Activated CD4-positive, CD25-positive, alpha-beta regulatory T cell treated with anti-CD3 and anti-CD28 coated beads, Interleukin-2, amount 50 U/mL, for 72 hours (primary cell): ENCODE measurements at places on chromosomes 11 and 22.

DNA sequence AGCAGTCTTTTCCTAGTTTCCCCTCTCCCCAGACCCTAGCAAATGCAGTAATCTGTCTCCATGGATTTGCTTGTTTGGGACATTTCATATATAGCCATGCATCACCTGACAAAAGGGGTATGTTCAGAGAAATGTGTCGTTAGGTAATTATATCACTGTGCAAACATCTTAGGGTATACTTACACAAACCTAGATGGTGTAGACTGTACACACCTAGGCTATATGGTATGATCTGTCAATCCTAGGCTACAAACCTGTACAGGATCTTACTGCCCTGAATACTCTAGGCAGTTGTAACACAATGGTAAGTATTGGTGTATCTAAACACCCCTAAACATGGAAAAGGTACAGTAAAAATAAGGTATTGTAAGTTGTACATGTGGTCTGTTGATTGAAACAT, 23.8 kb downstream of the QSER1 start:
- no peak for DNase-seq

DNA sequence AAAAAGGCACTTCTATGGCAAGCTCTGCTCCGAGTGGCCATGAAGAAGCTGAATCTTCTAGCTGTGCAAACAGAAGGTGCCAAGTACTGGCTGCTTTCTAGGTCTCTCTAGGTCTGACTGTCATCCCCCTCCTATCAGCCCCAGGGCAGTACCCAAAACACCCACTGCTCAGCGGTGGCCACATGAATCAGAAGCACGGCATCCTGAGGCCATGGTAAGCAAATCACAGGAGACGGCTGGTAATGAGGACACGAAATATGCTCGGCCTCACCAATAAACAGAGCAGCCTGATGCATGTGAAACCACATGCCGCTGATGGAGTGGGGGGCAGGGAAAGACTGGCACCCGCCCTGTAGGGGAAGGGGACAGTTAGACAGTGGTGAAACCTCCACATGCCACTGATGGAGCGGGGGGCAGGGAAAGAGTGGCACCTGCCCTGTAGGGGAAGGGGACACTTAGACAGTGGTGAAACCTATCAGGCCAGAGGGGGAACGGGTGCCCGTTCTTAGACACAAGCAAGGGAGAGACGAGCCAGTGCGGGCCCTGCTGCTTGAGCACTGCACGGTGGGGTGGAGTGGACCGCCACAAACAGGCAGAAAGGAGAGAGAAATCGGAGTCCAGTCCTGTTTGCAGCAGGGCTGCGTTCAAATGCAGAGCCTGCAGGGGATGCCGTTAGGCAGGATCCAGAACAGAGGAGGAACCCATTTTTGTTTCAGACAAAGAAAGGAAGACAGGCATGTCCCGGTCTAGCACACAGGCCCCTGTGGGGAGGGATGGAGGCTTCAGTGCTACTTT, 29.9 kb upstream of the MOB2 start:
- DNase-seq = no peak

GRCh38 chr11:92955860-92956259, 13.6 kb upstream of the MTNR1B start:
- no peak for DNase-seq

DNA sequence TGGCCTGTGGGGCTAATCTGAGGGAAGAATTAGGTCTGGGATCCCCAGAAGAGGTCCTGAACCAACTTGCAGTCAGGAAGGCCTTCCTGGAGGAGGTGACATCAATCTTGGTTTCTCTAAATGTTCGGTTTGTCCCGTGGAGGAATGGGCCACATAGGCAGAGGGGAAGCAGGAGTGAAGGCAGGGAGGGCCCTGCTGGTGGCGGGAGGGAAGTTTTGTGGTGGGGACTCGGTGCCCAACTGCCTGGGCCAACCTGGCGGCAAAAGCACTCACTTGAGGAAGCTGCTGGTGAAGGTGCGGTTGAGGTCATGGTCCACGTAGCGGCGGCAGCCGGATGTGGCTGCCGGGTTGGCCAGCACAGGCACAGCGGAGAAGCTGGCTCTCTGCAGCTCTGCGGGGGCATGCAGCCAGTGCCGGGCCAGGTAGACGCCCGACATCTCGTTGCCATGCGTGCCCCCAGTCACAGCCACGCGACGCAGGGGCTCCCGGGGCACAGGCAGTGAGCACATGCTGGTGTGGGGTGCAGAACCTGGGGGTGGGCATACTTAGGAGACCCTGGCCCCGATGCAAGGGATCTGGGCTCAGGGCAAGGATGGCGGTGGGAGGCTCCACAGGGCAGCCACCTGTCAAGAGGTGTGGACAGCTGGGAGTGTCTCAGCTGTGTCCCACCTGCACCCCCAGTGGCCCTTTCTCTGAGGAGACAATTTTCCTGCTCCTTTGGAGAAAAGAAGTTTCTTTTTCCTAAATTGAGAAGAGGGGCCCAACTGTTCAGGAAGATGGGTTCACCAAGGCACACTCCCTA, 3.8 kb downstream of the ACY3 start:
- peak; percentile 62 for DNase-seq

DNA sequence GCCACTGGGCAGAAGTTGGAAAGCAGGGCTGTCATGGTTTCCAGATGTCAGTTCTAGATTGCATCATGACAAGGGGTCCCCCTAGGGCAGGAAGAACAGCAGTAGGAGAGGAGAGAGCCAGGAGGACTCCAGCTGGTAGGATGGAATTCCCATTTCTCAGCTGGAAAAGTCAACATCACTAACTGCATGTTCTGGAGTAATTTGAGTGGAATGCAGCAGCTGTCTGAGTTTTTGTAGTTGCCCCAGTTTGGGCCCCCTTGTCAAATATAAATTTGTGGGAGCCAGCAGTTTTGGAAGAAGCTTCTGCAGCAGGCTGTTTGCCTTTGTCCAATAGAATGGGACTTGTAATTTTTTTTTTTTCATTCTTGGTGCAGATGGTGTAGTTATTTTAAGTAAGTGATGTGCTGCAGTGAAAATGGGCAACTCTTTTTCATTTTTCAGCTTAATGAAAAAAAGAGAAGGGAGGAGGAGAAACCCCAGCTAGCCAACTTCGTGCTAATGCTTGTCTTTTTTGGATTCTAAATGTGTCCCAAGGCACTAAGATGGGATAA, 86.9 kb downstream of the LDLRAD3 start:
- DNase-seq = no peak

DNA sequence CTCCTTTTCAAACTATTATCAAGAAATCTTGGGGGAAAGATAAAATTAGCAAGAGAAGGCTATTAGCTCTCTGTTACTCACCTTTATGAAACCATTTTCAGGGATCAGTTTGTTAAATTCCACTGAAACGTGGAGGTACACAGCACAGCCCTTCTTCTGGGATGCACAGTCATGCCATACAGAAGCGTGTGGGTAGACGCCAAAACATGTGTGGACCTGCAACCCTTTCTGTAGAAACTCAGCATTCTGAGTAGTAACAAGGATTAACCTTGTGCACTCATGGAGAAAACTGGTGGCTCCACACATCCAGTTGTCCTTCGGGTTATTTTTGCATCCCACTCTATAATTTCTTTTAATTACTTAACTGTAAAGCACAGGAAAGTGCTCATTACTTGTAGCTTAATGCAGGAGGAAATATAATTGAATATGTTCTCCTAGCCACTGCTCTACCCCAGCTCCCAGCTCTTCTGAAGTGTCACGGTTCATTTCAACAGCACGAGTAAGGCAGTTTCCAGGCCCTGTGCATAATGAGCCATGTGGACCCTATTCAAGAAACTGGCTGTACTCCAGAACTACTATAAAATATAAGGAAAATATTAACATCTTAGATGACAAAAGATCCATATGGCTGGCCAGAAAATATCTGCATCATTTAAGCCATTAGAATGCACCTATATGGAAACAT, 26.1 kb downstream of the BDNF start:
- DNase-seq = no peak

DNA sequence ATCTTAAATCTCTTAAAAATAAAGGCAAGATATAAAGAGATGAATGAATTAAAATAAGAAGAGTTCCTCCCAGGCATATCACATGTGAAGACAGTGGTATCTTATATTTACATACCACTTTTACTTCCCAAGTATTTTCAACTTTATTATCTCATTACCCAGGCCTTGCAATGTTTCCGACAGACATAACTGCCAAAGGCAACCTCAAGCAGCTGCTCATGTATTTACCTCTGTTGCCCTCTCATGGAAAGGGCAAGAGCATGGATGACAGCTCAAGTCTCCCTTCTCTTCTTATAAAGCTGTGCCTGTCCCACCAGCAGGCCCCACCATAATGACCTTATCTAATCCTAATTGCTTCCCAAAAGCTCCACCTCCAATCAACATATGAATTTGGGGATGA, 894.2 kb downstream of the NTM start:
- no peak for DNase-seq

GRCh38 chr11:65426839-65427690, 4.5 kb downstream of the NEAT1 start:
- peak; percentile 55 for DNase-seq

DNA sequence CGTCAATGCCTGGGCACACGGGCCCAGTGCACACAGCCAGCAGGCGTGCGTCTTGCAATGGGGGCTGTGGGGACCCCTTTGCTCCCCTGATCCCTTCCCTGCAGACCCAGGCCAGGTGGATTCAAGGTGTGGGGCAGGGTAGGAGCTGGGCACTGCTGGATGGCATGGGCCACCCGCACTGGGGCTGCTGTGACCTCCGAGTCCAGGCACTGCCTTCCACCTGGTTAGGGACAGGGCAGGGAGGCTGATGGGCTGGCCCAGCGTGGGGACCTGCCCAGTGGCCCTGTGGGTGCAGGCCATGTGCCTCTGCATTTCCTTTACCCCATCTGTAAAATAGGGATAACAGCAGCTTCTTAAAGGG, 22.9 kb downstream of the KCNQ1 start:
- DNase-seq = peak; percentile 28

DNA sequence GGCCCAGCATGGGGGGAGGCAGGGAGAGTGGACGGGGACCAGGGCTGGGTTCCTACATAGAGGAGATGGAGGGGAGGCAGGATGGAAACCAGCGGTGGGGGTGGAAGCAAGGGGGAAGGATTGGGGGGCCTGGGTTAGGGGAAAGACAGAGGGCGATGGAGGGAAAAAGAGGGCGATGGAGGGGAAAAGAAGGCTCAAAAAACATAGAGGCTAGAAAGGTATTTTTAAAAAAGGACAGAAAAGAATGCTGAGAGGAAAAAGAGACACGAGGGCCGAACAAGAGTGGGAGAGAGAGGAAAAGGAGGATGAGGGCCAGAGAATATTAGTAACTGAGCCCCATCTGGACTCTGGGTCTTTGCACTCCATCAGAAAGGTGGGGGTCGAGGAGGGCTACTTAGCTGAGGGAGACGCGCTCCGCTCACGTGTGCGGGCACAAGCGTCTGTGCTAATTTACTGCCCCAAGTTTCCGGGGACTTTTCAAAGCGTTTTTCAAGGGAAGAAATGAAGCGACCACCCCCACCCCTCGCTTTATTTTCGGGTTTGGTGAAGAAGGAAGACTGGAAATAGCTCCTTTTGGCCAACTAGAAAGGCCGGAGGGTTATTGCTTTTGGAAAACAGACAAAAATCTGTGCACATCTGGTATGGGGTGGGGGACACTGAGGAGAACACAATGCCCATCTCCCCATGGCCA, 14.5 kb downstream of the PAX6 start:
- no peak for DNase-seq

GRCh38 chr11:128399251-128400121, 187.9 kb downstream of the ETS1 start:
- no peak for DNase-seq

DNA sequence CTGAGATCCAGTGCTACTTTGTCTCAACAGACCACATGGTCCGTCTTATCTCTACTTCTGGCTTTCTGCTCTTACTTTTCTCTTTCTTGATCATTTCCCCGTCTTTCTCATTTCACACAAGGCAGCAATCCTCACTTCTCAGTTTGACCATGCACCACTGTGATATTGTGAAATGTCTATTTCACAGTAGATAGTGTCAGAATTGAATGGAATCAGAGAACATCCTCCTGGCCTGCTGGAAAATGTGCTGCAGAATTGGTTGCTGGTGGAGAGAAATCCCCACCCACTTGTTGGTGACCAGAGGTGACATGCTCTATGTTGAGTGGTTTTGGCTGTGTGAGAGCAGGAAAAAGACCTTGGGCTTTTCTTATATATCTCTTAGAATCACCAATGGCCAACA, 57.8 kb upstream of the RCN1 start:
- no peak for DNase-seq

- DNase-seq = no peak
Observed at GRCh38 chr11:9250139-9250582, 15.0 kb downstream of the DENND5A start.

- no peak for DNase-seq
Observed at GRCh38 chr11:111408789-111409727, 30.0 kb upstream of the POU2AF1 start.

DNA sequence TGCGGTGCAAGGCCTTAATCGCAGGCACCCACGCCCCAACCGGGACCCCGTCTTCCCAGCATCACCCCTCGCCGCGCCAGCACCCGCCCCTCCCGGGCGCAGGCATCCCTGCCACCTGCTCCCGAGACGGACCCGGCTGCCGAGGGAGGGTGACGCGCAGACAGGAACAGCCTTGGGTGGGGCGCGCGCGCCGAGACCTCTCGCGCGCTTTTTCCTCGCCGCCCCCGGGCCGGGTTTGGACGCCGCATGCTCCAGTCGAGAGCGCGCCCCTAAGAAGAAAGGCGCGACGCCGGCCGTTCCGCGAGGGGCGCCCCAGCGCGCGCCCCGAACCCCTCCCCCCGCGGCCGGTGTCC, 504 bp downstream of the CFL1 start:
- DNase-seq = peak; percentile 69

- DNase-seq = no peak
Observed at GRCh38 chr22:19506212-19506611, 18.0 kb downstream of the CLDN5 start.
